ENCODE measurements at places on chromosomes 16 and 17.

GRCh38 chr17:50265690-50266315 is 8.5 kb upstream of the TMEM92 start:
- no peak for DNase-seq

GRCh38 chr16:12675852-12676251 is 127.8 kb downstream of the CPPED1 start:
- DNase-seq: no peak

- DNase-seq: no peak
Observed at GRCh38 chr16:84603140-84603816, 14.6 kb downstream of the COTL1 start.

DNA sequence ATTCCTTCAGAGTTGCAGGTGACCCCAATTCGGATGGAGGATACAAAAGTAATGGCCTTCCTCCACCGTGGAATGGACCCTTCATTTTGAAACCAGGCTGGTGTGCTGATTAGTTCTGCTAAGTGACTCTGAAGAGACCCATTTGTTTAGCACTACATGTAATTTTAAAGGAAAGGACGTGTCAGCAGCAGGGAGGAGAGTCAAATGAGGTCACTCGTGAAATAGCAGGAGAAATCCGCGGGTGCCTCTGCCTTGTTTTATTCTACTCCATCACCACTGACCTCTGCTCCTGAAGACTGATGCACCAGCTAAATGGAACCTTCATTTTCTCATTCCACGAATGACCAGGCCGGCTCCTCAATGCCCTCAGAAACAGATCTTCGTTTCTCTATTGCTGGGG is 589.2 kb downstream of the CDH11 start:
- no peak for DNase-seq

DNA sequence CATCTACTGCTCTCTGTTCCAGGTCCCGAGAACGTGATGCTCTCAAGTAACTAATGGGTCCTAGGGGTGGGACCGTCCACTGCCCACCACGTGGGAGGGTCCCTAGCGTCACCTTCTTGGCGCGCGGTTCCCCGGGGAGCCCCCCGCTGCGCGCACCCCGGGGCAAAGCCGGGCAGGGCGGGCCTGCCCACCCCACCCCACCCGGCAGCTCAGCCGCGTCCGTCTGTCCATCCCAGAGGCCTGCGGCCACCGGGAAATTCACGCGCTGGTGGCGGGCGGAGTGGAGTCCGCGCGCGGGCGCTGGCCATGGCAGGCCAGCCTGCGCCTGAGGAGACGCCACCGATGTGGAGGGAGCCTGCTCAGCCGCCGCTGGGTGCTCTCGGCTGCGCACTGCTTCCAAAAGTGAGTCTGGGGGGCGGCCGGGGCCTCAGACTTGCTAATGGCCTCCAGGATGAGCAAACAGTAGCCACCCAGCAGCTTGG is 494 bp downstream of the PRSS41 start:
- DNase-seq: no peak

DNA sequence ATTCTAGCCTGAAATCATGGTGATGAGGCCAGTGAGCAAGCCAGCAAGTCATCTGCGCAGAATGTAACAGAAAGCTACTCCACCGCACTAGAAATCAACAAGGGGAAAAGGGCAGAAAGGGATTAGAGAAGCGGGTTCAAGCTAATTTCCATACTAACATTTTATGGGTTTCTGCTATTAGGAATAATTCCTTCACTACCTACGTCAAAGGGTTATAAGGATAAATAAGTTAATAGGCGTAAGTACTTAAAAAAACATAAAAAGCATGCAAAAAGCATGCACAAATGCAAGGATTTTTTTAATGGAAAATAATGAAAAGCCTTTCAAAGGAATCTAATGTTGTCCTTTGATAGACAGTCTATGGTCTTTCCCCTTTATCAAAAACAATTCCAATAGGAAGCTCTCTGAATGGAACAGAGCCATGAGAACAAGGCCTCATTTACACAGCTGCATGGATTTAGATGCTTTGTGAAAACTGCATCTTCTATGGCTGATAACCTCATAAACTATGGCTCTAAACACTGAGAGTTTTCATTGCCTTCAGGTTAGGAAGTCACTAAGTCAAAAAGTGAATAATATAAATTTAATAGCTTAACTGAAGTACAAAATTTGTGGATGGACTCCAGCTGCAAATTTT is 5.6 kb downstream of the EMC8 start:
- no peak for DNase-seq

DNA sequence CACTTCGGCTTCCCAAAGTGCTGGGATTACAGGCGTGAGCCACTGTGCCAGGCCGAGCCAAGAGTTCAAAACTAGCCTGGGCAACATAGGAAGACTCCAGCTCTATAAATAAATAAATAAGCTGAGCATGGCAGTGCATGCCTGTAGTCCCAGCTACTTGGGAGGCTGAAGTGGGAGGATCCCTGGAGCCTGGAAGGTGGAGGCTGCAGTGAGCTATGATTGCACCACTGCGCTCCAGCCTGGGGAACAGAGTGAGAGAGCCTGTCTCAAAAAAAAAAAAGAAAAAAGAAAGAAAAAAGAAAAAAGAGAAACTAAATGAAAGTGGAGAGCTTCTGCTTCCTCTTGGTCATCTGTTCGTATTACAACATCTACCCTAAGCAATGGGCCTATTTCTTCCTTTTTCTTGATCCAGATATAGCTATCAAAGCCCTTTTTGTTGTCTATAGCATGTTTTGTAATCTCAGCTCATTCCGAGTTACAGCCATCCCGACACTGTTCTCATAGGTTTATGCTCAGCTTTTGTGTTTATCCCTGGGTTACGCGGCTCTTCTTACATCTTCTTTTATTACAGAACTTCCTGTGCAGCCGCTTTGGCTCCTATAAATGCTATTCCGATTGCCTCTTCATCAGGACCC is 14.1 kb upstream of the MAPK3 start:
- no peak for DNase-seq

- DNase-seq: no peak
Observed at GRCh38 chr16:29926711-29927052, 656 bp upstream of the KCTD13 start.

DNA sequence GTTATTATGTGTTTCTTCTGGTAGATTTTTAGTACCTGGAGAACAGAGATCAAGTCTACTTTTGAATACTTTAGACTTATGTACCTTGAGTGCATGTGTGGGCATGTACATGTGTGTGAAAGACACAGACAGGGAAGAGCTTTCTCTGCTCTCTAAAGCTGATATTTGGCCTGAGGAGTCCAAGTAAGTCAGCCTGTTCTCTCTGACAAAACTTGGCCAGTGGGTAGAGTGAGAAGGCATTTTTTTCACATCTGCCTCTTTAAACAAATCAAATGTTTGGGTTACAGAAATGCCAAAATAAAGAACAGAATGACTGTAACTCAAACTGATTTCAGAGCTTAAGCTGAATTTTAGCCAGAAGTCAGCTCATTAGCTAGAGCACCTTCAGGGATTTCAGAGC is 309.7 kb upstream of the DYNLRB2 start:
- no peak for DNase-seq

- no peak for DNase-seq
Observed at GRCh38 chr16:68909099-68909733, 65.9 kb downstream of the TANGO6 start.

GRCh38 chr16:49283376-49284049 is 1.9 kb upstream of the CBLN1 start:
- no peak for DNase-seq

DNA sequence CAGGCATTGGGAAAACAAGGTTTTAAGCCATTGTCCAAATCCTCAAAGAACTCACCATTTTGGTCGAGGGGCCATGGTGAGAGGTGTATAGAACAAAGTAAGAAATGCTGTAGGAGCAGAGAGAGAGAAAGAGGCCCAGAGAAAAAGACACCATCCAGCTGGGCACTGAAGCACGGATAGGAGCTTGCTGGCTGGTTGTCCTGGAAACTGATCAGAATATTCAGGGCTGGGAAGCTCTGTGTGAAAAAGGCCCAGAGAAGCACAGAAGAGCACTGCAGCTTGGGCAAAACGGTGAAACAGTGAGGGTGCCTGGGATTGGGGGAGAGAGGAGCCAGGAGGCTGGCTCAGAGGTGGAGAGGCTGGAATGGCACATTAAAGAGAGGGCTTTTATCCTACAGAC is 16.5 kb downstream of the HS3ST3B1 start:
- no peak for DNase-seq

- DNase-seq: no peak
Observed at GRCh38 chr16:1160773-1161348, 8.0 kb downstream of the CACNA1H start.
